NCI-H2029 (cell line): ENCODE measurements at places on chromosomes 1 and 21.

- DNase-seq, result no peak
These were observed 73.7 kb downstream of the TOMM20 start for GRCh38 chr1:235054936-235055335.

- no peak for DNase-seq
These were observed 61.8 kb downstream of the RASAL2 start for GRCh38 chr1:178155481-178156255.

DNA sequence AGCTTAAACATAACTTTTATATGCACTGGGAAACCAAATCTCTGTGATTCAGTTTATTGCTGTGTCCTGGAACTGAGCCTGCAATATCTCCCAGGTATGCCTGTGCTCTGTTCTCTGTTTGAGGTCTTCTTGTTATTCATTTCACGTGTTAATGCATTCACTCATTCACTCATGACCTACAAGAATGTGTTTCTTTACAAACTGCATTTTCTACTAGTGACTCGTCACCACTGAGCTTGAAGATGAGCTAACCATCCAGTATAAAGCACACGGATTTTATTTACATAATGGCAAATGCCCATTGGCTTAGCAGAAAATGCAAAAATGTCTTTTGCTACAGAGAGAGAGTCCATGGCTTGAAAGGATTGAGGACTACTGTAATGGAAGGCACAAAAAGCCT lies 75.0 kb upstream of the DUSP10 start:
- no peak for DNase-seq

DNA sequence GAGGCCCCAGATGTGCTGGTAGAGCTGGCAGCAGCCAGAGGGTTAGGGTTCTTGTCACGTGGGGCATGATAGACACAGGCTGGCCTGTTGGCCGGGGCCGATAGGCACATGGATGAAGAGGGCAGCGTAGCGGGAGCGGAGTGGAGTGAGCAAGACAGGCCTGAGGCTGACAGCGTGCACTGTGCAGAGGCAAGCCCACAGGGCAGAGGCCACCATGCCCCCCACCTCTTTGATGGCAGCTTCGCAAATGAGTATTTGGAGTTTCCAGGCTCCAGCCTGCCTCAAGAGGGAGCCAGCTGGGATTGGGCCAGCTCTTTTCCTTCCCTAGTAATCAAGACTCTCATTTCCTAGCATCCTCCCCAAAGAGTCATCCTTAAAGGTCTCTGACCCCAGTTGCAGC lies 43.5 kb downstream of the TMCC2 start:
- no peak for DNase-seq

GRCh38 chr1:241773991-241774390 lies 74.0 kb upstream of the EXO1 start:
- DNase-seq, result no peak

- no peak for DNase-seq
These were observed 43.5 kb upstream of the BCL9 start for GRCh38 chr1:147497826-147498225.

- DNase-seq, result no peak
These were observed 39.6 kb upstream of the KANK4 start for GRCh38 chr1:62358665-62359373.

- DNase-seq, result no peak
These were observed 5.4 kb upstream of the SIM2 start for GRCh38 chr21:36693489-36694030.

- DNase-seq, result no peak
These were observed 5.6 kb upstream of the DR1 start for GRCh38 chr1:93340090-93340489.

DNA sequence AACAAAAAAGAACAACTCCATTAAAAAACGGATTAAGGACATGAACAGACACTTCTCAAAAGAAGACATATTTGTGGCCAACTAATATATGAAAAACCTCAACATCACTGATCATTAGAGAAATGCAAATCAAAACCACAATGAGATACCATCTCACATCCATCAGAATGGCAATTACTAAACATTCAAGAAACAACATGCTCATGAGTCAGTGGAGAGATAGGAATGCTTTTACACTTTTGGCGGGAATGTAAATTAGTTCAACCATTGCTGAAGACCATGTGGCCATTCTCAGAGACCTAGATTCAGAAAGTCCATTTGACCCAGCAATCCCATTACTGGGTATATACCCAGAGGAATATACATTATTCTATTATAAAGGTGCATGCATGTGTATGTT lies 1442.6 kb upstream of the B3GALT2 start:
- no peak for DNase-seq

DNA sequence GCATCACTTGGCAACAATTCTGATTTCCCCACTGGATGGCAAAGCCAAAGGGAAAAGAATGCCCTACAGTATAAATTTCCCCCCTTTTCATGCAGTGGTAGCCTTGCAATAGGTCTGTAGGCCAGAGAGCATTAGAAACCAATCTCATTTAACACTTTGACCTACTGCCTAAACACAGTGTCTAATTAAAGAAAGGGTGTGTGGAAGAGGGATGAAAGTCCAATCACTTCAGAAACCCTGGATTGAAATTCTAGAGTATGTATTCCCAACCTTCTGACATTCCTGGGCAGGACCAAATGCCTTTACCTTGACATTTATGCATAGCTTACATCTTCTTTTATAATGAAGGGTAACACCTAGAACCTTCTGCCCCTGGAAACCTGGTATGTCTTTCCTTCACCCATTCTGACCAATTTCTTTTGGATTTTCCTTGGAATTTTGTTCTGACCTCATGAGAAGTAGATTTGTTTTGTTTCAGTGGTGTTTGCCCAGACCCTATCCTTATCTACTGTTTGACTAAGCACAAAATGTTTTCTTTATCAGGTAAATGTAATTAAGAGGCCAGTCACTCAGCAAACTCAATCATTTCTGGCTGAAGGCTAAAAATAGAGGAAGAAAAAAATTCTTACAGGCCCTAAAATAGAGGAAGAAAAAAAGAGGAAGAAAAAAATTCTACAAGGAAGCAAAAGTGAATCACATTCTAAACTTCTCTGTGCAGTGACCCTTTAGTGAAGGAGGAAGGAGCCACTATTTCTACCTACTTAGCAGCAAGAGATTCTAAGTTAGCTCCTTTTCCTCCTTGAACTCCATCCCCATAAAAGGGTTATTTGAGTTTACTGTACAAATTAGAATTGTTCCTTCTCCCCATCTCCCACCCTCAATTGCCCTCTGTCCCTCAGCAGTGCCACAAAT lies 129.5 kb upstream of the DSCAM start:
- no peak for DNase-seq

DNA sequence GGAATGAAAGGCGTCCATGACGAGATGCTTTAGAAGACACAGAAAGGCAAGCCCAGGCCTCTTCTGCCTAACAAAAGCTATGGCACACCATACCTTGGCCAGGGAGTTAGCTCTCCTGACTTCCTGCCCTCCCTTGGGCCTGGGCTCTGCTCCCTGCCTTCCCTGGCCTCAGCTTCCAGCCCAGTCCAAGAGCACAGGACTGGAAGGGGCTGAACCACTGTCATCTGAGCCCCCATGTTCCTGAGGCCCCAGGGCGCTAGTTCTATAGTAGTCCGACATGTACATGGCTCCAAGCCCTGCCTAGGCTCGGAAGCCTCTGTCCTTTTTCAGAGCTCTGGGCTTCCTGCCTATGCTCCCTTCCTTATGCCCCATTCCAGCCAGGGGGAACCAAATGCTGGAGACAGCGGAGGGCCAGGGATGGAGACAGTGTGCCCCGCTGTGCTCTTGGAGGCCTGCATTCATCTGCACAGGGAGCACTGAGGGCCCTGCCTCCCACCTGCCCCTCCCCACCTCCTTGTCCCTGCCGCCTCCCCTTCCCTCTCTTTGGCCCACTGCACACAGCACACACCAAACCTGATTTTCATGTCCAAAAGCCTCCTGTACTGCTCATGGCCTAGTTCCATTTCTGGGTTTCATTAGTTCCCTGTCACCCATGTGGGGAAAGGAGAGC lies 240.1 kb downstream of the RHOU start:
- no peak for DNase-seq

DNA sequence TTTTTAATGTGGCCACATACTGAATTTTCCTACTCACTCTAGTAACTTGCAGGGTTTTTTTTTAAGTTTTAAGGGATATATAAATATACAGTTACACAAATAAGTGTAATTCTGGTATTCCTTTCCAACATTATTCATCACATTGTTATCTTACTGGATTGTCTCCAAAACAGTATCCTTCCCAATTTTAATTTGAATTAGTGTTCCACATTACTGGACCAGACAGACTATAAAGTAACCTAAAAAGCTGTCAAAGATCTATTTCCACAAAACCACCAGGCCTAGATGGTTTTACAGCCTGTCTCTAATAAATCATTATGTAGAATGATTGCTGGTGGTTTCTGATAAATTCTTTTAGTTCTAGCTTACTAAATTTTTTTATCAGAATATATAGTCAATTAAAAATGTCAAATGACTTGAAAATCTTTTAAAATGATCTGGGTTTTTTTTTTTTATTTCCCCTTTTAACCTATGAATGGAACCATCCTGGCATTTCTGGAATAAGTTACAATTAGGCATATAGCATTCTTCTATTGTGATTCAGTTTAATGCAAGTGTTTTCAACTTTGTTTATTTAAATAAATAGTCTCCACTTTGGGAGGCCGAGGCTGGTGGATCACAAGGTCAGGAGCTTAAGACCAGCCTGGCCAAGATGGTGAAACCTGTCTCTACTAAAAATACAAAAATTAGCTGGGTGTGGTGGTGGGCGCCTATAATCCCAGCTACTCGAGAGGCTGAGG lies 59.3 kb downstream of the PACC1 start:
- no peak for DNase-seq

DNA sequence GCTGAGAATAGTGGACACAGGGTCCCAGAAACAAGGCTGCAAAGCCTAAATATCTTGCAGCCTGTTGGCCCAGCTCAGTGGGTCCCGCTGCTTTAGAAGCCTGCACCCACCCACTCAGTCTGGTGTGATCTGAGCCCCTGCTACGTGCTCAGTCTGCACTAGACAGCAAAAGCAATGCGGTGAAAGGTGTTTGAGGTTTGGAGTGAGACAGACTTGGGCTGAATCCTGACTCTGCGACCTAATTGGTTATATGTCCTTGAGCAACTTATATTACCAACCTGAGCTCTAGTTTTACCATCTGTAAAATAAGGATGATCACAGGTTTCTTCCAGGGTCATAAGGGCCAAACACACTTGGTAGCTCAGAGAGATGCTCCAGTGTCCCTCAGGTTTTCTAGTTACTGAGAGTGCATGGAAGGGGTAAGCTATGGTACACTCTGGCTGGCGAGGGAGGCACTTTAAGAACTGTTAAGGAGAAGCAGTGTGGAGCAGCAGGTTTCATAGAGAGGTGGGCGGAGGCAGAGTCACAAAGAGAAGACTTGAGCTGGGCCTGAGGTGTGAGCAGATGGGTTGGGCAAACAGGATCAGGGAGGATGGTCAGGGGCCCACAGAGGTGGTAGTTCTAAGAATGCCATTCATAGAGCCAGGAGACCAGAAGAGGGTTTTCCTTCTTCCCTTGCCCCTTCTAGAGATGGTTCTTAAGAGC lies 10.1 kb downstream of the TMEM200B start:
- no peak for DNase-seq

DNA sequence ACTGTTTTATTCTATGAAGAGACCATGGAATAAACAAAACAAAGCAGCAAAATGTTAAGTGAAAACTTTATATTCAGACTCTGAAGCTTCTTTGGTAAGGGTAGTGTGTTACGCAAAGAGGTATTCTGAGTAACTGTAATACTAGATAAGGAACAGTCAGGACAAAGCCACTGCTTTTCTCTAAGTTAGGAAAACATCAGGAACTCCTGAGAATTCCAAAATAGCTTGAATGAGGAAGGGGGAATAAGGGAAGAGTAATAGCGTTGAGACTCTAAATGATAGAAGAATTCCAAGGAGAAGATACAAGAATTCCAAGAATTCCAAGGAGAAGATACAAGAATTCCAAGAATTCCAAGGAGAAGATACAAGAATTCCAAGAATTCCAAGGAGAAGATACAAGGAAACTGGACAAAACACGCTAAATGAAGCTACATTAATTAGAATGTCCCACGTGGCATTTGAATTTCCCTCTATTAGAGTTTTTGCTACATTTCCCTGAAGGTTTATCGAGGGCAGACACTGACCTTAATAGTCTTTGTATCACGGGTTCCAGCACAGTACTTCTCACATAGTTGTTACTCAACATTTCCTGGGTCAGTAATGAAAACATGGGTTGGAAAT lies 71.5 kb downstream of the SMYD3 start:
- DNase-seq, result no peak

- DNase-seq, result no peak
These were observed 8.2 kb upstream of the DENND1B start for GRCh38 chr1:197783510-197783948.

DNA sequence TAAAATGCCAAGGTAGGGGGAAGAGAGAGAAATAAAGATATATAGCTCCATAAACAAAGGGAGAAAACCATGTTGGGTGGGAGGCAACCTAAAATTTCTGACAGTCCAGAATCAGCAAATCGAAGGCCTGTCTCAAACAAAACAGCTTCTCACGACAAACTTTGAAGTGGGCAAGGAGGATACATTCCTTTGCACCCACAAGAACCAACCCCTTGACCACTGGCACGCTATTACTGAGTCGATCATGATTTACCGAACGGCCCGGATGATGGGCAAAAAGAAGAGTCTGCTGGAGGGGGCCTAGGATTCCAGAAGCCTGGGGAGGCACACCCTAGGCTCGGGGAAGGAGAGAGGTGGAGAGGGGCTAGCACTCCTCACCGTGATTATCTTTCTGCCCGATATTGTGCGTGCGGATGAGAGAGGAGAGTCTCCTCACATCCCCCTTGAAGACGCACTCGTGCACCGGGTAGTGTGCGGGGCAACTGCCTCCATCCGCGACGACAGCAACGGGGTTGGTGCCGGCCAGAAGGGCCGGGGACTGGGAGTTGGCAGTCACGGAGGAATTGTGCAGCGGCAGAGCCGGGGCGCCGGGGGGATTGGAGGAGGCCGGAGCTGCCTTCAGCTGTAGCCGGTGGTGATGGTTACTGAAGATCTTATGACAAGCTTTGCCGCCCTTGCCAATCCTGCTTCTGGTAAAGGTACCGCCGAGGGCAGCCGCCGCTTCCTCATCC lies 756 bp downstream of the ANKRD13C start:
- DNase-seq, result no peak

DNA sequence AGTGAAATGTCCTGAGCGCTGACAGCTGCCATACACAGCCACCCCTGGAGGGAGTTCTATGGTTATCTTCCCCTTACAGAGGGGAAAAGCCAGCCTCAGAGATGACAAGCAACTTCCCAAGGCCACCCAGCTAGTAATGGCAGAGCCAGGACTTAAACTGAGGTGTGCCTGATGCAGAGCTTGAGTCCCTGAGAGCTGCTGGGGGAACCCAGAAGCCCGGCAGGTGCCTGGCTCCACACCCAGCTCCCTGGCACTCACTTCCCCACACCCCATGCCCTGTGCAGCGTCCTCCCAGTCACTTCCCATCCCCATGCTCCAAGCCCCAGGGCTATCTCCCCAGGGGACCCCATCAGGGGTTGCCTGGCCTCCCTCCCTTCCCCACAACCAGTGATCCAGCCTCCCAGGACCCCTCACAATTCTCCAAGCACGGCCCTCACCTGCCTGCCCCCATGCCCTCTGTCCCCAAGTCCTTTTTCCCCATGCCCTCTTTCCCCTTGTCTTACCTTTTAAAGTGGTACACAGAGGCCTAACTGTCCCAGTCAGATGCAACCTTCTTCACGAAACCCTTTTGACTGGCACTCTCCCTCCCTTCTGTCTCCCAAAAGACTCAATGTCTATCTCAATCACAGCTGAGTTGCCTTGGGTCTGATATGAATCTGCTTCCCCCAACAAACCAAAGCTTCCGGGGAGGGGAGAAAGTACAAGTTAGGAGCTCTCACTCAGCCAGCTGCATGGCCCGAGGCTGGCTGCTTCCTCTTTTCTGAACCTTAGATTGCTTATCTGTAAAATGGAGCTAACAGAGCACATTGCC lies 39.8 kb upstream of the LRP8 start:
- DNase-seq, result no peak
